NCI-H774 (cell line): ENCODE measurements at places on chromosomes 16 and 17.

GRCh38 chr17:8481089-8481488 lies 45.4 kb downstream of the NDEL1 start:
- DNase-seq = no peak

GRCh38 chr17:65674246-65675045 lies 113.0 kb upstream of the AXIN2 start:
- DNase-seq = no peak

- DNase-seq = no peak
Observed at GRCh38 chr17:4785311-4786105, 656 bp downstream of the VMO1 start.

GRCh38 chr16:87042551-87043230 lies 274.5 kb downstream of the C16orf95 start:
- DNase-seq = no peak

- no peak for DNase-seq
Observed at GRCh38 chr16:57764341-57765159, 29.0 kb downstream of the KATNB1 start.

- DNase-seq = peak; percentile 13
Observed at GRCh38 chr17:83174362-83175118, 95.1 kb downstream of the METRNL start.

GRCh38 chr16:8675183-8676159 lies 1.1 kb downstream of the ABAT start:
- no peak for DNase-seq

DNA sequence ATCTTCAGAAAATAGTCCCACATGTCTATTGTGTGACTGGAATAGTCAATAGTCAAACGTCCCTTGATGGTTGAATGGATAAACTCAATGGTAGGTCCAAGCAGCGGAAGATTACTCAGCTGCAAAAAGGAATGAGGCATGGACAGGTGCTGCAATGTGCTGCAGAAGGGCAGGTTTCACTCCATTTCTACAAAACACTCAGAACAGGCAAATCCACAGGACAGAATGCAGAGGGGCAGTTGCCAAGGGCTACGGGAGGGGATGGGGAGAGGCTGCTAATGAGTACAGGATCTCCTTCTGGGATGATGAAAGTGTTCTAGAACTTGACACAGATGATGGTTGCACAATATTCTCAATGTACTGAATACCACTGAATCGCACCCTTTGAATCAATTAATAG lies 151.0 kb downstream of the RBFOX3 start:
- no peak for DNase-seq

DNA sequence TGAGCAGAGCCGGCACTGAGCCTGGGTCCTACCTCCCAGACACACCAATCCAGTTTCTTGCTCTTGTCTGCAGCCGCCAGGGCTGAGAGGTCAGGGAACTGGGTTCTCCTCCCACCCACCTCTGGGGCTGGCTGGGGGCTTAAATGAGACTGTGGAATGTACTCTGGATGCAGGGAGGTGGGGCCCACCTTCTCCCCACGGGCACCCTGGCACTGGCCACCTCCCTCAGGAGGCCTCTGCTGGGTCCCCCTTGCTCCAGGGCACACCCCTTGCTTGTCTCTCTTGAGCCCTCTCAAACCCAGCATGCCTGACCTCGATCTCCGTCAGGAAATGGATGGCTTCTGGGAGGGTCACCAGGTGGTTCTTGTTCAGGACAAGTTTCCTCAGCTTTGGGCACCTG lies 6.4 kb downstream of the FLII start:
- no peak for DNase-seq

- DNase-seq = peak; percentile 41
Observed at GRCh38 chr17:59963738-59964481, 630 bp downstream of the RNFT1 start.

DNA sequence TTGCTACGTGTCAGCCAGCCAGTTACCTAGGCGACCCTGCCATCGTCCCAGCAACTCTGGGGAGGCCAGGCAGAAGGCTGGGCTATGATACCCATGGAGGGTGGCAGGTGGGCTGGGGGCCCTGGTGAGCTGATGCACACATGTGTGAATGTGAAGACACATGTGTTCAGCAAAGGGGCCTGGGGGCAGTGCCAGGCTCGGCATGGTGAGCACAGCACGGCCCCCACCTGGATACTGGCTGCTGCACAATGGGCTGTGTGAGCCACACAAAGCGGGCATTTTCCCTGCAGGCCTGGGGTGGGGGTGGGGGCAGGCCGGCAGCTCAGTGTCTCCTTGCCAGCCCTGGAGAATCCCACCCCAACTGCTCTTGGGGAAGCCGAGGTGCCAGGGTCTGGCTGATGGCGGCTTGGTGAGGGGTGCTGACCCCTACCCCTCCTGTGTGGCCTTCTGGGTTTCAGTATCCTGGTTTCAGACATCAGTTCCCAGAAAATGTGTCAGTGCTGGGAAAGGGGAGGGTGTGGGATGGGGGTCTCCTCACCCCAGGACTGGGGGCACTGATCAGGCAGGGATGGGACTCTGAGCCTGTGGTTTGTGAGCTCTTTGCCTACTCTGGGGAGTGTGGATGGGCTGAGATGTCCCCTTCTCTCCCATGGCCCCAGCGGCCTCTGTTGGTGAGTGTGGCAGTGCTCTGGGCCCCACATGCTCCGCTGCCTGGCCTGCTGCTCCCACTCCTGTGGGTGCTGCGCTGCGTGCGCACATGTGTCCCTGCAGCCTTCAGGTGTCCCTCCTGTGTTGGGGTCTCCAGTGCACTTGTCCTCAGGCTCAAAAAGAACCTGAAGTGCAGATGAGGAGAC lies 5.1 kb downstream of the LLGL1 start:
- no peak for DNase-seq

DNA sequence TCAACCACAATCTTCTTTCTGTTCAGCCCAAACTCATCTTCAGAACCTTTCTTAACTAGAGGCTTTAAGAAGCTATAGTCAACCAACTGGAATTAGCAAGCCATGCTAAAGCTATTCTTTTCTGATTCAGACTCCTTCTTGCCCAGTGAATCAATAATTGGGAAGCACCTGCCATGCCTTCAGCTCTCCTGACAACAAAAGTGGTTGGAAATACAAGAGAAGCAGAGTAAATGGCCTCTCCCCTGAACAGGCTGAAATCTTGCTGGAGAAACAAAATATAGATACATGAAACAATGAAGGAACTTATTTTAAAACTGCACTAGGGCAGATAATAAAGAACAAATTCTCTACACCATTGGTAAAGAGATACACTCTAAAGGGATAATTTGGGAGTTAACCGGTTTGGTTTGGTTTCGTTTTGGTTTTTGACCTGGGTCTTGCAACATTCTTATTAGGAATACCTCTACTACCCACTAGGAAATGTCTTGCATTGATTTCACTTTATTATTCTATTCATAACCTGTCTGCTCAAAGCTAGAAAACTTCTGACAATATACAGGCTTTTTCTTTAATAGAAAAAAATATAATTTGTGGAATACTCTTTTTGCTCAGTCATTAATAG lies 173.6 kb upstream of the DYNLRB2 start:
- DNase-seq = no peak

DNA sequence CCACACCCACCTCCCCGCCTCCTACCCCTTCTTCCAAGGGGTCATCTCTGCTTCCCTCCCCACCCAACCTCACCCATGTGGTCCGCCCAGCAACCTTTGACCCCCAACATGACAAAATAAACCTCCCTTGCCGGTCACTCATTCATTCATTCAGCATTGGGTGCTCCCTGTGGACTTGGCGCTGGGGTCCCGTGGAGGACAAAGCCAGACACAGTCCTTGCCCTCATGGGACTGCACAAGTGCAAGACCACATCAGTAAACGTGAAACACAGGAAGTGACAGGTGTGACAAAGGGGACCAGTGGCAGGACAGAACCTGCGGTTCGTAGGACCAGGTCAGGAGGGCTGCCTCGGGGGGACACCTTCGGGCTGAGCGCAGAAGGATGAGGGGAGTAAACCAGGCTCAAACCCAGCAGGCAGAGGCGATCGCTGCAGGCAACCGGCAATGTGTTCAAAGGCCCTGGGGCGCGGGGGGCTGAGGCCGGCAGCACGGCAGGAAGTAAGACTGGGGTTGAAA lies 185.4 kb downstream of the SEC14L1 start:
- no peak for DNase-seq

GRCh38 chr17:22507823-22508222 lies 815.5 kb downstream of the KCNJ18 start:
- no peak for DNase-seq

DNA sequence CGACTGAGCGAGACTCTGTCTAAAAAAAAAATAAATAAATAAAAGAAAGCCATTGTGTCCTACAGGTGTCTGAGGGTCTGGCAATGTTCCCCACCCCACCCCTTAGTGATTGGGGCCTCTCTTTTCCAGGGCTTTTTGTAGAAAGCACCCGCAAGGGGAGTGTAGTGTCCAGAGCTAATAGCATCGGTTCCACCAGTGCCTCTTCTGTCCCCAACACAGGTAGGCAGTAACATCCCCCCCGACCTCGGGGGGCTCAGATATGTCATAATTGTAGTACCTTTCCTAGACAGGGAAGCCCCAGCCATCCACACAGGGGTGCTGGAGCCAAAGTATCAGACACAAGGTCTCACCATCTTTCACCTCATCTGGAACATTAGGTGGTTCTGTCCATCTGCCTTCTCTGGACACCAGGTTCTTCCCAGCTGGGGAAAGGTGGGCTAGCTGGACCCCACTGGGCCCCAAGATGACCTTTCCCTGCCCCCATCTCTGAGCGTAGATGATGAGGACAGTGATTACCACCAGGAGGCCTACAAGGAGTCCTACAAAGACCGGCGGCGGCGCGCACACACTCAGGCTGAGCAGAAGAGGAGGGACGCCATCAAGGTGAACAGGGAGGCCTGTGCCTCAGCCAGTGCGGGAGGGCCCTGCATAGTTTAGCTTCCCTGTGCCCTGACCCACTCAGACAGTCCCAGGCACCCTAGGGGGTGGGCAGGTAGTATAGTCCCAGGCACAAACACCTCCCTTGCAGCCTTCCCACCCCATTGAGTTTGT lies 1.6 kb downstream of the MLX start:
- no peak for DNase-seq

- no peak for DNase-seq
Observed at GRCh38 chr17:1224330-1224729, 44.5 kb upstream of the ABR start.

GRCh38 chr17:29757788-29758187 lies 135.1 kb upstream of the CORO6 start:
- no peak for DNase-seq

DNA sequence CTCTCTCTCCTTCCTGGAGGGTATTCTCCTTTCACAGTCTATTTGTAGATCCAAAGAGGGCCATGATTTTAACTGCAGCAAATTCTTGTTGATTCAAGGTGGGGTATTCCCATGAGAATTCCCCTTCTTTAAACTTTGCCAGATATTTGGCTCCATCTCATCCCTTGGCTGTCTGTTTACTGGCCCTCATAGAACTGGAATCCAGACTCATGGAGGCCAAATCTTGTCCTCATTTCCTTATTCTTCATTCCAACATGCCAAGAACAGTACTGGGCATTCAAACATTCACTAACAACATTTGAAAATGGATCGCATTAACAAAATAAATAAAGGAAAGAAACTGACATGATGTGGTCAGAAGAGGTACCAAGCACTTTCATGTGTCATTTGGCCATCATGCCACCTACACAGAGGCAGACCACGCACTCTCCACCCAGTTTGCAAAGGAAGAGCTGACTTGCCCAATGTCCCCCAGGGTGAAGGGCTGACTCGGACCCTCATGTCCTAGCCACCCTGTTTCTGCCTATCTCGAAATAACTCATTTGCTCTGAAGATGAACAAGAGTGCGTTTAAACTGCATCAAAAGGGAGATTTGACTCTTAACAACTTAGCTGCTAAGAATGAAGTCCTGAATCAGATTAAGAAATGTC lies 23.1 kb upstream of the SLC35B1 start:
- no peak for DNase-seq

- DNase-seq = no peak
Observed at GRCh38 chr17:82662711-82663261, 14.5 kb upstream of the WDR45B start.

DNA sequence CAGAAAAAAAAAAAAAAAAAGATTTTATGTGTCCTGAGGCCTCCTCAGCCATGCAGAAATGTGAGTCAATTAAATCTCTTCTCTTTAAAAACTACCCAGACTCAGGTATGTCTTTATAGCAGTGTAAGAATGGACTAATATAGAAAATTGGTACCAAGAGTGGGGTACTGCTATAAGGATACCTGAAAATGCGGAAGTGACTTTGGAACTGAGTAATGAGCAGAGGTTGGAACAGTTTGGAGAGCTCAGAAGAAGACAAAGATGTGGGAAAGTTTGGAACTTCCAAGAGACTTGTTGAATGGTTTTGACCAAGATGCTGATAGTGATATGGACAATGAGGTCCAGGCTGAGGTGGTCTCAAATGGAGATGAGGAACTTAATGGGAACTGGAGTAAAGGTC lies 17.3 kb upstream of the CNEP1R1 start:
- no peak for DNase-seq

DNA sequence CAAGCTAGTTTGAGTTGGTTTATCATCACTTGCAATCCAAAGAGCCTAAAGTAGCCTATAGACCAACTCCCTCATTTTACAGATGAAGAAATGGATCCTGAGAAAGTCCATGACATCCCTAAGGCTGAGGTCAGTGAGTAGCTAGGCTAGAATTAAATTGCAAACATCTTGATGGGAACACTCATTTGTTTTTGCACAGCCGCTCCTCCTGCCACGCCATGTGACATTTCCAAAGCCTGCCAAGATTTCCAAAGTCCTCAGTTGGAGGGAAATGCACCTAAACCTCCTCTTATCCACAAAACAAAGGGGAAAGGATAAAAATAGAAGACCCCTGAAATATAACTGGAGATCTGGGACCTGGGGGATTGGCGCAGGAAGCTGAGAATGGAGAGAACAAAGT lies 15.0 kb downstream of the TMEM92 start:
- DNase-seq = no peak

DNA sequence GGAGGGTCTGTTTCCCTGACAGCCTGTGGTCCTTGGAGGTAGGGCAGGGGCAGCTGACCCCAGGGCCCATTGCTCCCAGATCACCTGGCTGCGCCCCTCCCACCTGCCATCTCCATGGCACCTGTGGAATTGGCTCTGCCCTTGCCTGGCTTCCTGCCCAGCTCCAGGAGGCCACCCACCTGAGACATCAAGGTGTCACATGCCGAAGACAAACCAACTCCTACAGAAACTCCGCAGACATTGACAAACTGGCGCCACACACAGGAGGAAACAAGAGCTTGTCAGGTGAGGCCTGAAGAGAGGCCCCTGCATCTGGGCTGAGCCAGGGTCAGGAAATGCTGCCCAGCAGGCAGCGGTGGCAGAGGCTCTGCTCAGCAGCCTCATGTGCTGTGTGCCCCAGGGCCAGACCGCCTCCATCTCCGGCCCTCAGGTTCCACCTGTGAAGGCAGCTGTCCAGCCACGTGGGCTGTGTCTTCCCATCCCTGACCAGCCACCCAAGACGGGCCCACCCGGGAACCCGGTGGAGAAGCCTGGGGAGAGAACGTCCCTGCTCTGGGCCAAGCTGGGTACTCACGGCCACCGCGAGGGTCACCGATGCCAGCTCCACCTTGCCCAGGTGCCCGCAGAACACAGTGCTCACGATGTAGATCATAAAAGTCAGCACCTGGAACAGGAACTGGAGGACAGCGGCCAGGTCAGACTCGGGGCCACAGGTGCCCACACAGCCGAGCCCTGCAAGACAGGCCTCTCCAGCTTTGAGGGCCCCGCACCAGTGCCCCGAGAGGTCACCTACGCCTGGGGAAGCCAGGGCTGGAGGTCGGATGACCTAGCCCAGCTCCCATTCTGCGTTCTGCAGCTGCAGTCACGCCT lies 1.6 kb downstream of the SLC47A2 start:
- DNase-seq = no peak

- no peak for DNase-seq
Observed at GRCh38 chr16:12318661-12319427, 342.3 kb downstream of the SNX29 start.
